ENCODE measurements at places on chromosomes 7 and 10.

DNA sequence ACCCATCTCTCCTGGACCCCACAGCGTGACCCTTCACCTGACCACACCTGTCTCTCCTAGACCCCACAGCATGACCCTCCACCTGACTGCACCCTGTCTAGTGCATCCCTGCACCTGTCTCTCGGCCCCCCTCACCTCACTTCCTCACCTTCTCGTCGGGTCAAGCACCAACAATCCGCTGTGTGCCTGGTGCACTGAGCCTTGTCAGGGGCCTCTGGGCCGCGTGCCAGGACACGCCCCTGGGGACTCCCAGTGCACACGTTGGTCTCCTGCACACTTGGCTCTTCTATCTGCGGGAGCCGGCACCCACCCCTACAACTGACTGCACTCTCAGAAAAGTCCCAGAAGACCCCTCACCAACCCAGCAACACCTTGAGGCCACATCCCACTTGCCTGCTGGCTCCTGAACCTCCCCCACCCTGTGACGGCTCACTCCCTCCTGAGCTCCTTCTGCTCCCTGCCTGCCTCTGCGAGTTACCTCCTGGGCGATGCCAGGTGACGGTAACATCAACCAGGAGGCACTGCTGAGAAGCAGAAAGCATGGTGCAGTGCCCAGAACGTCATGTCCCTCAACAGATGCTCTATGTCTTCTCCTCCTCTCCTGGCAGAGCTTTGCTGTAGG, 147.6 kb downstream of the DIP2C start:
- DNase-seq: no peak

- no peak for DNase-seq
These were observed 274.0 kb downstream of the CSTF2T start for GRCh38 chr10:51425431-51425830.

DNA sequence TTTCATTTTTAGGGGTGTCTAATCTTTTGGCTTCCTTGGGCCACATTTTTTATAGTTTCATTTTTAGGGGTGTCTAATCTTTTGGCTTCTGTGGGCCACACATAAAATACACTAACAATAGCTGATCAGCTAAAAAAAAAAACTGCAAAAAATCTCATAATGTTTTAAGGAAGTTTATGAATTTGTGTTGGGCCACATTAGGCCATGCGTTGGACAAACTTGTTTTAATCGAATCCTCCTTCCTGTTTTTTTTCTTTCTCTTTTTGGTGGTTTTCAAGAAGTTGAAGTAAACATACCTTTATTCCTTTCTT, 37.4 kb downstream of the ZNRF2 start:
- no peak for DNase-seq

- no peak for DNase-seq
These were observed 68.0 kb upstream of the GNAI1 start for GRCh38 chr7:80066639-80067038.

DNA sequence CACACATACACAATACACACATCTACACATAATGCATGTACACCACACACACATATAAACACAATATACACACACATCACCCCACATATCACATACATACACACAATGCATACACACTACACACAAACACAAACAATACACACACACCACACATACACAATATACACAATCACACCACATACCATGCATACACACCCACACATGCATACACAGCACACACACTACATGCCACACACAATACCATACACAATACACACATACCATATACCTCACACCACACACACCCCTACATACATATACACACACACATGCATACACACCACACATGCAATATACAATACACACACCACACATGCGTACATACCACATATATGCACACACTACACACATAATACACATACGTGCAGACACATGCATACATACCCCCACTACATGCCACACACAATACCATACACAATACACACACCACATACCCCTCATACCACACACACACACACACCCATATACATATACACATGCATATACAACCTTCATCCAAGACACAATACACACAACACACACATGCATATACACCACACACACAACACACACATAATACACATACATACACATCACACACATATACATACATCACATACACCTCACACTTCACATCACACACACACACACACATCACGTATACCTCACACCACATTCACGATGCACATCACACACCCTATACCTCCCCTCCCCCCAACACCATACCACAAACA, 34.0 kb downstream of the PSMC2 start:
- no peak for DNase-seq

DNA sequence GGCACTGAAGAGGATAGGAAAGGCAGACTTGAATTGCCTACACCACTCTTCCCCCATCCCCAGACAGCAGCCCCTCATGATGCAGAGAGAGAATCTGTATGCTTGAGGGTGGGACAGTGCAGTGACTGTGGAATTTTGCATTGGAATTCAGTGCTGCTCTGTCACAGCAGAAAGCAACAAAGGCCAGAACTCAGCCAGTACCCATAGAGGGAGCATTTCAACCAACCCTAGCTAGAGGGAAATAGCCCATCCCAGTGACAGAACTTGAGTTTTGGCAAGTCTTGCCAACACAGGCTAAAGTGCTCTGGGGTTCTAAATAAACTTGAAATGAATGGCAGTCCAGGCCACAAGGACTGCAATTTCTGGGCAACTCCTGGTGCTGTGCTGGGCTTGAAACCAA, 80.4 kb downstream of the TES start:
- DNase-seq: no peak

GRCh38 chr7:84612981-84613681, 418.5 kb upstream of the SEMA3A start:
- DNase-seq: no peak

GRCh38 chr7:99121496-99122021, 22.3 kb downstream of the SMURF1 start:
- DNase-seq: no peak

GRCh38 chr7:91519241-91520158, 255.3 kb downstream of the FZD1 start:
- no peak for DNase-seq

DNA sequence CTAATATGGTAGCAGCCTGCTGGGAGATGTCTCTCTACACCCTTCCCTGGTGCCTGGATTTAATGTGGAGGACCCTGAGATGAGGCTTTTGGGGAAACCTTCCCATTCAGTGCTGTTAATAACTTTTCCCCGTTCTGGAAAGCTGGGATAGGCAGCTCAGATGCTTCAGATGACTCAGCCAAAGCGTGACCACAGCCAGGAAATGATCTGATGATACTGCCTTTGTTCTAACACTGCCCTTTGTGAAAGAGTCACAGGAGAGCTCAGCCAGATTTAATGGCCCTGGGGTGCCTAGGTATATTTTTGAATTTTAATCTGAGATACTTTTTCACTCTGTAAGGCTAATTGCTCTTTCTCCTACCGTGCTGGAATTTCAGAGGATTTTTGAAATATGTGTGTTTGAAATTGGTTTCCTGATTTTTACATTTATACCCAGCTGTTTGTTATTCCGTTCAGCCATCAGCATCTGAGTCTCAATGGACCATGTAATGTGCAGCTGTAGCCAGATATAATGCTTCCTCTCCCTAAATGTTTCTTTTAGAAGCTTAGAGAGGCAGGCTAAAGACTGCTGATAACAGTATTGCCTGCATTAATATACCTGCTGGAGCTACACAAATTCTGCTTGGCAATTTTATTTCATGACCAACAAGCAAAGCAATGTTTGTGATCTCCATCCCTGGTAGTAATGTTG, 17.8 kb downstream of the CELF2 start:
- DNase-seq: no peak

GRCh38 chr7:141145630-141145982, 71.7 kb downstream of the TMEM178B start:
- no peak for DNase-seq

DNA sequence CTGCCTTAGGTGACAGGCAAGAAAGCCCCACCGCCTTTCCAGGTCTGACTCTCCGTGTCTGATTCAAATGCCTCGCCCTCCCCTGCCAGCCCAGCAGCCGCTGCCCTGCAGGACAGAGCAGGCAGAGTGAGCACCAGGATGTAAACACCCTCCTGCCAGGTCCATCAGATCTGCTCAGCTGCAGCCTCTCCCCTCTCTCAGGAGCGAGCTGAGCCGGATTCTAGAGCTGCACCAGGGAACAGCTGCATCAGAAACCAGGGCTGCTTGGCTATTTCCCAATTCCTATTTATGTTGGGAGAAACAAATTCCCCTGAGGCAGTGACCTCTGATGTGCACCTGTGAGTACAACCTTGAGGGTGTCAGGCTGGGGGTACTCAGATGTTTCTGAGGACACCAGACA, 121.5 kb upstream of the ZMIZ1 start:
- DNase-seq: no peak

GRCh38 chr7:91465595-91466061, 201.4 kb downstream of the FZD1 start:
- DNase-seq: no peak

DNA sequence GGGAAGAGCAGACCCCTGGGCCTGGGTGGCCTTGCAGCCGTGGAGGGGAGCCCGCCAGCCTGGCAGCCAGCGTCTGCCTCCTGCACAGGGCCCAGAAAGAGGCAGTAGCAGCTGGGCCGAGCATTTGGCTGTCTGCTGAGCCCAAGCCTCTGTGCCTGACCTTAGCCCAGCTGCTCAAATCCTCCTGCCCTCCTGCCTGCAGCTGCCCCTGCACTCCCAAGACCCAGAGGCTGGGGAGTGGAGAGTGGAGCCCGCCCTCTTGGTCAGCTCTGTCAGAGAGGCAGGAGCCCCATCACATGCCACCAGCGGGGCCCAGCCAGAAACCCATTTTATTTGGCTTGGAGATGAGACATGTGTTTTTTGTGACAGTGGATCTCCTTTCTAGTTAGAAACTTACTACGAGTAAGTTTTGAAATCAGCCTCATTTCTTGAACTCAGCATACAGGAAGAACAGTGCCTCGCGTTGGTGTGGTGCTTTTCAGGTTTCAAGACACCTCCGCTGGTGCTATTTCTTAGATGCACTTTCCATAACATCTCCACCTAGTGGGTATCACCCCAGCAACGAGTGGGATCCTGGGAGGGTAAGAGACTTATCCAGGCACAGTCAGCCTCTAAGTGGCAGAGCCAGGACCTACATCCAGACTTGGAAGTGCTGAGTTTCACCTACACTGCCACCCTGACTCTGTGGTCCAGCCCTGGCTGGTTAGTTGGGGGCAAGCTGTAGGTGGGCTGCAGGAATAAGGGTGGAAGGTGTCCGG, 477.1 kb downstream of the RPS24 start:
- DNase-seq: no peak

- DNase-seq: no peak
These were observed 619.5 kb upstream of the SEMA3D start for GRCh38 chr7:85806321-85806720.

GRCh38 chr7:128928159-128928813, 9.4 kb upstream of the IRF5 start:
- DNase-seq: no peak

GRCh38 chr7:86929293-86930109, 130.0 kb downstream of the ELAPOR2 start:
- DNase-seq: no peak

- no peak for DNase-seq
These were observed 6.9 kb downstream of the THNSL1 start for GRCh38 chr10:25023278-25023677.

DNA sequence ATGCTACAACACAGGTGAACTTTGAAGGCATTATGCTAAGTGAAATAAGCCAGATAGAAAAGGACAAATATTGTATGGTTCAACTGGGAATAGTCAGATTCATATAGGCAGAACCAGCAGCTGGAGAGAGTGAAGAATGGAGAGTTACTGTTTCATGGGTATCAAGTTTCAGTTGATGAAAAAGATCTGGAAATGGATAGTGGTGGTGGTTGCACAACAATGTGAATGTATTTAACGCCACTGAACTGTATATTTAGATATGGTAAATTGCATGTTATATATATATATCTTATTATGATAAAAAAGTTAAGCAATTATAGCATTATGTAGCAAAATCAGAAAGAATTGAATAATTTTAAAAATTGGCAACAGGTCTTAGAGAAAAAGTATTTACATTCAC, 3.9 kb downstream of the LMBR1 start:
- no peak for DNase-seq

- DNase-seq: no peak
These were observed 3.5 kb downstream of the INPP5A start for GRCh38 chr10:132541129-132541528.

DNA sequence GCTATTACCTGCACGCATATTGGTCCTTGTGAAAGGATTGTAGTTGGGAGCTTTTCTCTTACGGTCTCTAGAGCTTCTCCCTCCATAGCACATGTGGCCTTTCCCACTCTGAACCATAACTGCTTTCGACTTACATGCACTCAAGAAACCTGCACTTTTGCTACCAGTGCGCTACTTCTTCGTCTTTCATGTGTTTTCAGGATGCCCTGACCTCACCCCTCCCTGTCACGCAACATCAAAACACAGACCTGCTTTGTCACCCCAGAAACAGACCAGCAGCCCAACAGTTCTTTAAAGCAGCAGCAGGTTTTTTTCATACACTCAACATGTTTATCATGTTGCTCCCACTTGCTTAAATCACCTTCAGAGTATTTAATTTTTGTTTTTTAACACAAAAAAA, 243.5 kb upstream of the TCF7L2 start:
- no peak for DNase-seq

DNA sequence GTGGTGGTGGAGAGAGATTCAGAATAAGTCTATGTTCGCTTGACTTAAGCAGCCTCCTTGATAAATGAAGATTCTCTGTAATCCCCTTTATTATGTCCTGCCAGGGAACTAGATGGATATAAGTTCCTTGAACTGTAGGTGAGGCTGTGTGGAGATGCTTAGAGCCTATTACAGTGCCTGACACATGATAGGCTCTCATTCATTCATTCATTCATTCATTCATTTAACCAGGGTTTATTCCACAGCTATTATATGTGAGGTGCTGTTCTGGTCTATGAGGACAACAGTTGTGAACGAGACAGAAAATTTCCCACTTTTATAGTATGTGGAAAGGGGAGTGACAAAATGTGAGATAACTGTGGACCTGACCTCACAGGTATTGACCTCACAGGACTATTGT, 105.6 kb downstream of the ARID5B start:
- no peak for DNase-seq

GRCh38 chr7:70785427-70785826, 346.5 kb upstream of the GALNT17 start:
- DNase-seq: no peak

DNA sequence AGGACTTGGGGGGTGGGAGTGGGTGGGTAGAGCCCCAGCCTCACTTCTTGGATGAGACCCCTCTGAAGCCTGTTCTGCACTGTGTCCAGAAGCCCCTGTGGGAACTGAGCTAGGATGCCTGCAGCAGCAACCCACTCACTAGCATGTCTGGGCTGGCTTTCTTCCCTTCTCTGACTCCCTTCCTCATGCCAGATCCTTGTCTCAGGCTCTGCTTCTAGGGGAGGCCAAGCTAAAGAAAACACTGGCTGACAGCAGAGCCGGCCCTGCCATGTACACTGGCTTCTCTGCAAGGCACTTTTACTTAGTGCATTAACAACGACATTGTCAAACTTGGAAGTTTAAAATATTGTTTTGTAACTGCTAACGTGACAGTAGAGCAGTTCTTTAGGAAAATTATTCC, 50.2 kb downstream of the ARHGAP22 start:
- DNase-seq: no peak

- no peak for DNase-seq
These were observed 17.4 kb downstream of the PLEKHA1 start for GRCh38 chr10:122391875-122392274.

Measured in cortex of kidney (tissue), 1 donor.